ENCODE measurements at places on chromosomes 2 and 18. TPM values are rescaled to one million over a fixed set of nuclear protein-coding genes. Genes with fewer than 3 reads are reported as not detected.

DNA sequence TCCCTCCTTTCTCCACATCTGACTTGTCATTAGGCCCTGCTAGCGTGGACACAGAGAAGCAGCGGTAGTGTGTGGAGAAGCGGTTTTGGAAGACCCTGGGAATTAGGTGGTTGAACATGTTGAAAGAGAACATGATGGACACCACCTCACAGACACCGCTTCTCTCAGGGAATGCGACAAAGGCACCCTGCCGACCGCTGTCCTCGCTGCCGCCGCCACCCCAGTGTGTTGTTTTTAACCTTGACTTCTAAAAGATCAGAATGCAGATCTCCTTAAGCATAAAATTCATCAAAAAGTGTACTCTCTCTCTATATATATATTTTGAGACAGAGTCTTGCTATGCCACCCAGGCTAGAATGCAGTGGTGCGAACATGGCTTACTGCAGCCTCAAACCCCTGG, 33.2 kb downstream of the AQP4 start:
- no peak for DNase-seq

DNA sequence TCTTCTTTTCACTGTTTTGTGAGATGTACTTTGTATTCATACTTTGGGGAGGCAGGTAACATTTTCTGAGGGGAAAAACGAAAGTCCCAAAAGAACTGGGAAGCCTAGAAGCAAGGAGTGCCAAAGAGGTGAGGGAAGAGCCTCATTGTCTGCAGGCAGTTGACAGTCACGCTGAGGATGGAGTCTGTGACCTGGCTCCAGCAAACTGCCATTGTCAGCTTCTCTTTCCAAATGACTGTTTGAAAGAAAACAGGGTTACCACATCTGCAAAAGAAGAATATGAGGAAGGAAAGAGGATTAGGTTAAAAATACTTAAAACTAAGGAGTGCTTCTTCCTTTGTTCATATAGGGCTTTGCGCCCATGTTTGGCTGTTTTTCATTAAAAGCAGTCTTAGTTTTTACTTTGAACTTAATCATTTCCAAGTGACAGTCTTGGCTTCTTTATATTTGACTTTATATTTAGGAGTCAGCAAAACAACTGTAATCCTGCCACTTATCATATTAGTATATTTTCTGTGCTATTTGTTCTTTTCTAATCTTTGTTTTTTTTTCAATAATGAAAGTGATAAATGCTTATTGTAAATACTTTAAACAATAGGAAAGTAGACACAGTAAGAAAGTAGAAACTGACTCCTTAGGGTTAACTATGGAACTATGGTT, 35.0 kb downstream of the CERS6 start:
- no peak for DNase-seq

DNA sequence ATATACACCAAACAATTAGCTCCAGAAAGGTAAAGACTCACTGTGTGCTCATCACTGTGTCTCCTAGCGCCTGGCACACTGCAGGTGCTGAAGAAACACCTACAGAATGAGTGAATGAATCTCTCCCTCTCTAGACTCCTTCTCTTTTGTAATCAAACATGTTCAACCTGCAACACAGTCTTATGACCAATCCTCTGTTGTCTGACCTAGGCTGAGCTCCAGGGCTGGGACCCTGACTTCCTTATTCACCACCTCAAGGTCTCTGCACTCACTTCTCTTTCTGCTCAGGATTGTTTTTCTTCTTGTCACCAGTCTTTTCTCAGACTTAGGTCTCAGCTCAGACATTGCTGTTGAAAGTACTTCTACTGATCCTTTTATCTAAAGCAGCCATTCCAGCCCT, 9.8 kb downstream of the CKAP2L start:
- no peak for DNase-seq

Gene GCG
- total RNA-seq = not detected

DNA sequence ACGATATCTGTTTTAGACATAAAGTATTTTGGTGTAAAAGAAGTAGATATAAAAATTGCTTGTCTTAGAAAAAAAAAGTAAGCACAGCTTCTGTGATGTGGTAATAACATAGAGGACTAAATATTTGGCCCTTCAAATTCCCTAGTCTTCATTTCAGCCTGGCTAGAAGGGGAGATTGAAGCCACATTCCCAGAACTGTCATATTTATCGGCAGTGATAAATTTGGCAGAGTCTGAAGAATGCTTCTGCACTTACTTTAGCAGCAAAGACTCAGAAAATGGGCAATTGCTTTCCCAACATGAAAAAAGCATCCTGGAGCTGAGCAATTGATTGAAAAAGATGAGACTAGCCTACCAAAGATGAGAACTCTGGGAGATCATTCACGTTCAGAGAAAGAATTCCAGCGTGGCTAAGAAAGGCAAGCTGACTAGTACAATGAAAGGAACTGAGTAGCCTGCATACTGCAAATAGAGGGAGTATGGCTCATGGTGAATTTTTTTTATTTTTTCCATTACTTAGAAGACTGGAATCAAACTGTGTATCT, 278.7 kb upstream of the KLHL29 start:
- DNase-seq = no peak

- DNase-seq = no peak
Measured at GRCh38 chr18:68803356-68803755, 5.5 kb downstream of the CCDC102B start.

DNA sequence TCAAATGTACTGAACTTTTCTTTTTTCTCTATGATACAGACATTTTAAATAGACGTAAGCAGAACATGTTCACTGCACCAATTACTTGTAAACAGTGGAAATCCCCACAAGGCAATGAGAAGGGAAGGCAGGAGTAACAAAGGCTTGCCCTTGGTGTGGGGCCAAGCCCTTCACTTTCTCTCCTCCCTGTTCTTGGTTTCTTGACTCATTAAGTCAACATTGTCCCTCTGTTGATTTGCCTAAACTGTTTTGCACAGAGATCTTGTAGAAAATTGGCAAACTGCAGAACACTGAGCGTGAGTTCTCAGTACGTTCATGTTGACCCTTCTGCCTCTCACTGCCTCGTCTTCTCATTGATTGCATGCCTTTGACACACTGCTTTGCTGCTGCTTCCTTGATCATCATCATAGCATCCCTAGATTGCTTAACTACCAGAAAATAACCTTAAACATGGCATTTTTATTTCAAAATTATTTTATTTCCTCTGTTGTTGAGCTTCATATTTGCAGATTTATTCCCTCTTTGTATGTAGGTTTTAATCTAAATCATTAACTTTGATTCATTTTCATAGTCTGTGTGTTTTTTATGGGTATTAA, 257.7 kb downstream of the PTGR3 start:
- no peak for DNase-seq

GRCh38 chr2:9377461-9378097, 45.7 kb downstream of the ITGB1BP1 start:
- DNase-seq = no peak

Gene STAT1
- total RNA-seq = 26.1 TPM

GRCh38 chr2:218429911-218430692, 11.2 kb downstream of the VIL1 start:
- DNase-seq = no peak

- no peak for DNase-seq
Measured at GRCh38 chr2:46236006-46236875, 61.0 kb upstream of the EPAS1 start.

Gene ZNF892
- 1.3 TPM for total RNA-seq

- no peak for DNase-seq
Measured at GRCh38 chr2:16494836-16495508, 170.7 kb downstream of the CYRIA start.

GRCh38 chr2:112643488-112643887, 2.3 kb upstream of the SLC20A1 start:
- DNase-seq = no peak

Gene AQP4
- 0.45 TPM for total RNA-seq

- DNase-seq = no peak
Measured at GRCh38 chr2:151523850-151524249, 114.1 kb downstream of the RIF1 start.

Gene ACTG2
- 2.8 TPM for total RNA-seq

Gene MC2R
- total RNA-seq = not detected

GRCh38 chr2:240601061-240601830, 14.7 kb downstream of the CAPN10 start:
- DNase-seq = no peak

DNA sequence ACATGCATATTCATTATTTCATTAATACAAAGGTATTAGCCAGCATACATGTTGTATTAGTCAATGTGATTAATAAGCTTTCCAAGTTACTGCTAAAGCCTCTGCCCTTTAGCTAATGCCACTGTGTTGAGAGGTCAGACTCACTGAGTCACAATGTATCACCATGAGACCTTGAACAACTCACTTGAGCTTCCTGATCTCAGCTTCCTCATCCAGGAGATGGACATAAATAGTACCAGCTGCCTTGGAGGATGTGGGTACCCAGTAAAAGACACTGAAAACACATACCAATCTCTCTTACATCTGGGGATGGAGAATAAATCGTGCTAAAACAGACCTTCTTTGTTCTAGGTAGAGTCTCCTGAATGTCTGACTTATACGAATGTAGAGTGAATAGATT, 224.6 kb downstream of the EPHA4 start:
- no peak for DNase-seq

GRCh38 chr18:47413327-47413726, 161.9 kb upstream of the SKOR2 start:
- no peak for DNase-seq

- no peak for DNase-seq
Measured at GRCh38 chr2:15579641-15580040, 12.0 kb upstream of the DDX1 start.

DNA sequence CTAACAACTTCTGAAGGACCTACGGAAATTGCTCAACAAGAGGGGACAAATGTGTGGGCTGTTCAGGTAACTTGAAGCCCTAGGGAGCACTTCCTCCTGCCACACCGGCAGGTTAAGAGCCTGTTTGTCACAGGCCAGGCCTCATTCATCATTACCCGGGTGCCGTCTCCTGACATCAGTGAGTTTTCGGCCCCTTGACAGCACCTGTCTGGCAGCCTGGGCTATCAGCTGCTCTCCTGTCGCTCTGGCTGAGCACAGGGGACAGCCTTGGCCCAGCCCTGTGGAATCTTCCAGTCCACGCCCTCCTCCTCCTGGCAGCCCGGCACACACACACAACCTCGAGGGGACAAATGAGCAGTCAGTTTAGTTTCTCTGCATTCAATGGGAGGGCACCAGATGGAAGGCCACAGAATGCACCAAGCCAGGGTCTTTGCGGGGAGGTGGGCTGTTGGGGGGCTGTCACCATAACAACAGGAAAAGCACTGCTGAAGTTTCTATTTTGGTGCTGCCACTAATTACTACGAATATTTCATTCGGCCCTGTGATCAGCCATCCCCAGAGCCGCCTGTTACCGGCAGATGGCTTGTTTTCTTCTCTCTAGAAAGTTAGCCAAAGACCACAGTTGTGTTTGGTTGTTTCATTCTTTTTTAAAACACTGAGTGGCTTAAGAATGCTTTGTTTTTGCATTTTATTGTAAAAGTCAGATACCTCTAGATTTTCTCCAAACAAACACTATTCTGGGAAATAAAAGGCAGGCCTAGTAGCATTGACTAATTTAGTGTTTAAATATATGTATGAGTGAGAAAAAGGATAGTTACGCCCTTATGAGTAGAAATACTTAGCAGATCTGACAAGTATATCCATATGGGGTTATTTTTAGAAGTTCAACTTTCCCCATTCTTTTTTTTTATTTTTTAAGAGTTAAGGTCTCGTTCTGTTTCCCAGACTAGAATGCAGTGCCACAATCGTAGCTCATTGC, 189.9 kb upstream of the NDUFV2 start:
- DNase-seq = no peak

DNA sequence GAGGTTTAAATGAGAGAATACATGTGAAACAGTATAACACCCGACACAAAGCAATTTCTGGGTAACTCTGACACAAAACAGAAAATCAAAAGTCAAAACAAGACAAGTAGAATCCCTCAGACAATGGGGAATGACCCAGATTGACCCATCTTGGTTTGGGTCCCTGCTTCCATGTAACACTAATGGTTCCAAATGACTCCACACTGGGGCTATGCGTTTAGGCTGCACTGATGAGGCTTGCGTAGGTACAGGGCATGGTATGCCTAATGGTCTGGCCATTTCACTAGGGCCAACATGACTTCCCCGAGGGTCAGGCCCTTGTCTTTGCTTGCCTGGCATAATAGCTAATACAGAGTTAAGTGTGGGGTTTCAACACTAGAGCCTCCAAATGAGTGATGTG, 27.2 kb upstream of the NFE2L2 start:
- no peak for DNase-seq

Data from left lobe of liver (tissue), 2 donors.